ENCODE measurements at places on chromosomes 2 and 18.

- no peak for DNase-seq
Measured at GRCh38 chr2:90207454-90208058, 1516.1 kb downstream of the RPIA start.

GRCh38 chr2:100257939-100258338 lies 64.4 kb downstream of the LONRF2 start:
- DNase-seq, result no peak

- no peak for DNase-seq
Measured at GRCh38 chr2:240554767-240555493, 2.9 kb downstream of the ANKMY1 start.

- DNase-seq, result no peak
Measured at GRCh38 chr2:36456227-36457175, 100.9 kb downstream of the CRIM1 start.

- no peak for DNase-seq
Measured at GRCh38 chr2:2041256-2041824, 289.7 kb downstream of the MYT1L start.

DNA sequence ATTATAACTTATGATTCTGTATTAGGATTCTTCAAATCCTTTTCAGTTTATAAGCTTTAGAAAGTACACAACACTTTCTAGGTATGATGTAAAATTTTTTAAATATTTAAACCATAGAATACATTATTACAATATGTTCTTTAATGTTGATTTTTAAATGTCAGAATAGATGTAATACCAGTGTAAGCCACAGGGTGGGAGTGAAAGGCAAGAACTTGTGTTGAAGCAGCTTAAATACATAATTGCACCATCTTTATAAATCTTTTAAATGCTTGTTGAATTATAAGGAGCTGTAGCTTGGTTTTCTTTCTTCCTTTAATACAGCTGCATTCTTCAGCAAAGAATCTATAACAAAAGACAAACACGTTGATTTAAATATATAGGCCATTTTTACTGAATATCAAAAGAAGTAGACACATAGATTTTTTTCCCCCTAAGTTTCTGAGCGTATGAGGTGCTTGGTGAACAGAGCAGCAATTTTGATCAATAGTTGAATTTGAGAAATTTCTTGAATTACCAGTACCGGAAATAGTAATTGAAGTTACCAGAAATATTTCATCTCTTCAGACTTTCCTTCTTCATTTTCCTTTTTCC lies 63.0 kb downstream of the TANK start:
- DNase-seq, result no peak

- no peak for DNase-seq
Measured at GRCh38 chr2:101982495-101983029, 9.2 kb upstream of the IL1R2 start.

- DNase-seq, result no peak
Measured at GRCh38 chr2:46770622-46771021, 145.0 kb downstream of the MCFD2 start.

Measured in D341Med (cell line).